AG04449 (cell line): ENCODE measurements at places on chromosomes 12 and 14.

DNA sequence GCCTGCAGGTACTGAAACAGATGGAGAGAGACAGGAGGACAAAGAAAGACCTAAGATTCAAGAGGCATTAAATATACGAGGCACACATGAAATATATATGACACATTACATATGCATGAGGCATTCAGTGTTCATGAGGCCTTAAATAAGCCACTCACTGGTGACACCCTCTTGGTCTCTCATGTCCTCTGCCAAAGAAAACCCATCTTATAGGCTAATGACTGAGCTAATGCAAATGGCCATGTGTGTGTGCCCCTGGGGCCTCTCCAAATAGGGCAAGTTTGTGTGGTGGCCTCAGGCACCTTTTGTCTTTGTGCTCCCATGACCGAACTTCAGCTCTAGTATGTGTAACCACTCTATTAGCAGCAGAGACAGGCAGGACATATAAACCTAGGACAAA, 18.8 kb downstream of the COQ6 start:
- DNase-seq, result no peak

DNA sequence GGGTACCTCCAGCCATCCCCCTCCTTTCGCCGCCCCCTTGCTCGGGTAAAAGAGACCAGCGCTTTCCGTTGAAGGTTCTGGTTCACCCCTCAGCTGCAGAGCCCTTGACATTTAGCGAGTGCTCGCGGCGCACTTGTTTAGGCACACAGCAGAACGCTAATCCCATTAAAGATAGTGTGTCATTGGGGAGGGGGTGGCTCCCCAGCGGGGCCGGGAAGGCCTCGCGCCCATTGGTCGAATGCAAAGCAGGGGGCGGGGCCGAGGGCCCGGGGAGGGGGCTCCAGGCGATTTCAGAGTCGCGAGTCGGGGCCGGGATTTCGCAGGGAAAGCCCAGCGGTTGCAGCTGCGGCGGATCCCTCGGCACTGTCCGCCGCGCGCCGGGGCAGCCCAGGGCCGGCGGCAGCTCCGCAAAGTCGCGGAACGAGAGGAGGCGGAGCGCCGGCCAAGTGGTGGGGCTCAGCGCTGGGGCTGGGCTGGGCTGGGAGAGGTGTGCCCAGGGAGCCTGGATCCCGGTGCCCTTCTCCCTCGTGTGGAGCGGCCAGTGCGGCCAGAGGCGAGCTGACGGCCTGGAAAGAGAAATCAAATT, 122.9 kb downstream of the TSPAN9 start:
- DNase-seq, result no peak

DNA sequence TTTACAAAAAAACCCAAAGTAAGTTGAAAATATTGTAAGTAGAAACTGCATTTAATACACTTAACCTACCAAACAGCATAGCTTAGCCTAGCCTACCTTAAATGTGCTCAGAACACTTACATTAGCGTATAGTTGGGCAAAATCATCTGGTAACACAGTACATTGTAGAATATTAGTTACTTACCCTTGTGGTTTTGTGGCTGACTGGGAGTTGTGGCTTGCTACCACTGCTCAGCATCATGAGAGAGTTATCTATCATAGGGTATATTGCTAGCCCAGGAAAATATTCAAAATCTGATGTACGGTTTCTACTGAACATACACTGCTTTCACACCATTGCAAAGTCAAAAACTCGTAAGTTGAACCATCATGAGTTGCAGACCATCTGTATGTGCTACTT, 141.7 kb upstream of the GARIN6 start:
- no peak for DNase-seq

DNA sequence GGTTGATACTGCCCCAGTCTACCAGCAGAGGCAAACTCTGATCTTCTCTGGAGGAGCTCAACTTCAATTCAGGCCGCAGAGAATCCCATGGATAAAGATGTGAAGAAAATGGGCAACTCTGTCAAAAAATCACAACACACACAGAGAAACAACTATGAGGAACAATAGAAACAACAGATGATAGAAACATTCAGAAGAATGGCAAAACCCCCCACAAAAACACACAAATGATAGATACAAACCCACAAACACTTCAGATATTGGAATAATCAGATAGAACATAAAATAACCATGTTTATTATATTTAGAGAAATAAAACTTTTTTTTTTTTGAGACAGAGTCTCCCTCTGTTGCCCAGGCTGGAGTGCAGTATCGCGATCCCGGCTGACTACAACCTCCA, 20.0 kb upstream of the HVCN1 start:
- DNase-seq, result no peak

DNA sequence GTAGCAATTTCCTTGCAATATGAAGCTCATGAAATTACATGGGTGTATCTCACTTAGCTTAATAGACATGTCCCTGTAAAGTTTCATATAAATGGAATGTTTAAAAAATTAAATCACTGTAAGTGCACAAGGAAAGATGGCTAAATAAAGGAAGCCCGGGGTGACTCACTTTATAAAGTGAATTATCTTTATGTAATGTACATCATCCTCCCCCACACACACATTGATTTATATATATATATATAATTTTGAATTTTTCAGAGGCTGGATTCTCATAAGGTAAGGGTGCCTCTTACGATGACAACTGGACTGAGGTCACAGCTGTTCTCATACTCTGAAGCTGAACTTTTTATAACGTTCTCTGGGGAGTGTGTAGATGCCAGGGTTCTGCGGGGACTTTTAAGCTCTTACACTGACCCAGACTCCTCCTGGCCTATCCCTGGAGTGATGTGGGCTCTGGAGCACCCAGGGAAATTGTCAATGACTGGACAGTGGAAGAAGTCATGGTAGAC, 108.7 kb upstream of the HIF1A start:
- no peak for DNase-seq

DNA sequence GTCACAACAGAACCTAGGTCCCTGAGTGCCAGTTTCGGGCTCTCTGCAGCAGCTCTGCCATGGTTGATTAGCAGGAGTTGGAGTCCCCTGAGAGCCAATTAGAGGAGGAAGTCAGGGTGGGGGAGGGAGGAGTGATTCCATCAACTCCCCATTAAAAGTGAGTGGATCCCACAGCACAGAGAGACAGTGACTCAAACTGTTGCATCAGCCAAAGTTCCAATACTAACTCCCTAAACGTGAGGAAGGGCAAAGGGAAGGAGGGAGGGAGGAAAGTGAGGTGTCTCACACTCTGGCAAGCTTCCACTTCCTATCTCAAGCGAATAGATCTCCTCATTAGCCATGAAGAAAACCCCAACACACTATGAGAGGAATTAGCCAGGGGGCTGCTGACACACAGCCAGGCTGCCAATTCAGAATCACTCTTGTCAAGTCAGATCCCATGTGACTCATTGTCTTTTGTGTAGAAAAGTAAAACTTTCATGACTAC, 23.6 kb downstream of the OR11H4 start:
- no peak for DNase-seq

- no peak for DNase-seq
Measured at GRCh38 chr14:70514168-70515069, 20.4 kb downstream of the ADAM20 start.

DNA sequence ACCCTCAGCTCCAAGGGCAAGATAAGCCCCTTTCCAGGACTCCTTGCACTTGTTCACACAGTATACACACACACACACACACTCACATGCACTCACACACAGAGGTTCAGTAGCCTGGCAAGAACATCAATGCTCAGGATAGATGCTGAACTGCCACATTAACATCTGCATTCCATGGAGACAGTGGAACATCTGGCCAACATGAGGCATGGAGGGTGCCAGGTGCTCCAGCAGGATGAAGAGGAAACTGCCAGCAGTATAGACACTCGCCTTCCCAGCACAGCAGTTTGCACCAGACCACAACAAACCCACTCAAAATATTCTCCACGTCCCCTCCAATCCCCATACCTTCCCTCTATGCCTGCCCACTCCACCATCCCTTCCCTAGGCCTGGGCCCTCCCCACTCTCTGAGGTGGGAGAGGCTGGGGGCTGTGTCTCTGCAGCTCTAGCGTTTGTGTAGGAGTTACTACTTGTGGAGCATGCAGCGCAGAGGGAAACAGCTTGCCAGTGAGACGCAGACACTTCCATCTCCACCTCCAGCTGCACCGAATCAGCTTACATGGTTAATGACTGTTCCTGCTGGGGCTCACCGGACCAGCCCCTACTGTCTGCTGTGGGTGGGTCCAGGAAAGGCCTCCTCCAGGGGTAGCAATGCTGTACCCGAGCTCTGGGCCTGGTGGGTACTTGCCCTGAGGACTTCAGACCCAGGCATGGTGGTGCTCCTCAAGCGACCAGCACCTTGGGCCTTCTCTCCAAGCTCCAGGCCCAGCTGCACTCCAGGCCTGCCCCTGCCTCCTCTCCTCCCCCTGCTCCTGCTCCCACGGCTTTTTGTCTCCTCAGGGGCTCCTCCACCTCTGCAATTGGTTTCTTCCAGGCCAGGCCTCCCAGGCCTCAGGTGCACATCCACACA, 18.6 kb upstream of the PLEKHG3 start:
- no peak for DNase-seq

- DNase-seq, result no peak
Measured at GRCh38 chr12:26798023-26798422, 35.0 kb downstream of the ITPR2 start.

GRCh38 chr12:121580959-121581685, at the start of gene KDM2B:
TSS of gene KDM2B (minus strand) at chr12:121581023. CDS start at chr12:121580911, 112 bp downstream.
- DNase-seq, result no peak

- DNase-seq, result no peak
Measured at GRCh38 chr12:65490250-65490649, 211.8 kb downstream of the MSRB3 start.

DNA sequence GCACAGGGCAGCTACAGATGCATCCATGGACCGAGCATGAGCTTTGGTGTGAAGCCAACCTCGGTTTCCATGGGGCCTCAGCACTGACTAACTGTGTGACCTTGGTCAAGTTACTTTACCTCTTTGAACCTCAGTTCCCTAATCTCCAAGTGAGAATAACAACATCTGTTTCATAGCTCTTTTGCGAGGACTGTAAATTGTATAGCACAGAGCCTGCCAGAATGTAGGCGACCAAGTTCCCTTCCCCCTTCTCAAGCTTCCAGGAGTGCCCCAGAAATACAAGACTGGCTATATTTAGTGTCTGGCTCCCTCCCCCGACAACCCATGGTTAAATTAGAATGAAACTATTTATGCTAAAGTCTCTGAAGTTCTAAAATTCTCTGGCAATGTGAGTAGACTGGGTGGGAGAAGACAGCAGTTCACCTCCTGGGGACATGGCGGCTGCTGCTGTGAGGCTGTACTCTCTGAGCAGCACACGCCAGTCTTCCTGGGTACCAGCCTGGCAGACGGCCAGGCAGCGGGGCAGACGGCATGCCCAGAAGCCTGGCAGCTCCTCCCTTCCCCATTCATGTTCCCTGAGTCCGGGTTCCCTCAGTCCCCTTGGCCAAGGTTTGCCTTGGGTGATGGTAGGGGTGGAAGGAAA, 22.0 kb upstream of the TMED10 start:
- DNase-seq, result no peak

DNA sequence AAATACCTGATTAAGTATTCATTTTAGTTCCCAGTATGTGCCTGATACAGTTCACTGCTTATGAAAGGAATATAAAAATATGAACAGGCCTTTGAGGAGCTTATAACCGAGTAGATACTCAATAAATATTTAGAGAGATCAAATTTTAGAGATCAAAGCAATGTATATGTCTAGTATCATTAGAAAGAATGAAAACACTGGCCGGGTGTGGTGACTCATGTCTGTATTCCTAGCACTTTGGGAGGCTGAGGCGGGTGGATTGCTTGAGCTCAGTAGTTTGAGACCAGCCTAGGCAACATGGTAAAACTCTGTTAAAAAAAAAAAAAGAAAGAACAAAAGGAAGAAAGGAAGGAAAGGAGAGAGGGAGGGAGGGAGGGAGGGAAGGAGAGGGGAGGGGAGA, 113.2 kb upstream of the EEA1 start:
- DNase-seq, result no peak

DNA sequence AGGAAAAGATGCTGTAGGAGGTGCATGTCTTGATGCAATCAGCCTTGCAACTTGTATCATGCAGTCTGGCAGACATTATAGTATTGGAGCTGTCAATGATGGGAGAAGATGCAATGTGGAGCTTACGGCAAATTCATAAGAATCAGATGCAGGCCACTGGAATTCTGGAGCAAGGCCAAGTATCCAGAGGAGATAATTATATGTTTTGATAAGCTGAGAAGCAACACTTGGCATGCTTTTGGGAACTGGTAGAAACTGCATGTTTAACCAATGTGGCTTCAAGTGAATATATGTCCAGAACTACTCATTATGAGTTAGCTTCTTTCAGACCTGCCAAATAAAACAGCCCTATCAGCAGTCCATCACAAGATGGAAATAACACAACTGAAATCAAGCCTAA, 249.1 kb upstream of the PPFIA2 start:
- no peak for DNase-seq

DNA sequence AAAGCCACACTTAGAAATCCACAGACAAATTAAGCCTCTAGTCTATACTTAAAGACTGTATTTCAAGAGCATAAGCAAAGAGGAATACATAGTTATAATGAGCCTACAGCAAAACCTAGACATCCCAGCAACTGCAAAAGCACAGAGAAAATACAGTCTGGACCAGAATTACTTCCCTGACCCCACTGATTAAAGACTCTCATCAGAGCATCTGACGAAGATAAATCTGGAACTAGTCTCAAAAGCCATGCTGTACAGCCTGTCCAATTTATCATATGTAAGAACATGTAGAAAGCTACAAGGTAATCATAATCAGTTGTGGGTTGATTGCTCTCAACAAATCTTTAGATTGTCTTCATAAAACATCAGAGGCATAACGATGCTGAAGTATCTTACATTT, 285.1 kb upstream of the CAND1 start:
- no peak for DNase-seq

GRCh38 chr12:76618031-76618430, 58.5 kb upstream of the OSBPL8 start:
- no peak for DNase-seq

- DNase-seq, result no peak
Measured at GRCh38 chr12:4220536-4221257, 52.9 kb upstream of the CCND2 start.

GRCh38 chr12:58204071-58204470, 262.7 kb downstream of the ATP23 start:
- no peak for DNase-seq

GRCh38 chr12:47828976-47829482, 9.3 kb upstream of the HDAC7 start:
- no peak for DNase-seq

GRCh38 chr12:106980944-106981343, 6.0 kb downstream of the MTERF2 start:
- DNase-seq, result no peak

- DNase-seq, result no peak
Measured at GRCh38 chr14:51811706-51812105, 48.7 kb upstream of the GNG2 start.

DNA sequence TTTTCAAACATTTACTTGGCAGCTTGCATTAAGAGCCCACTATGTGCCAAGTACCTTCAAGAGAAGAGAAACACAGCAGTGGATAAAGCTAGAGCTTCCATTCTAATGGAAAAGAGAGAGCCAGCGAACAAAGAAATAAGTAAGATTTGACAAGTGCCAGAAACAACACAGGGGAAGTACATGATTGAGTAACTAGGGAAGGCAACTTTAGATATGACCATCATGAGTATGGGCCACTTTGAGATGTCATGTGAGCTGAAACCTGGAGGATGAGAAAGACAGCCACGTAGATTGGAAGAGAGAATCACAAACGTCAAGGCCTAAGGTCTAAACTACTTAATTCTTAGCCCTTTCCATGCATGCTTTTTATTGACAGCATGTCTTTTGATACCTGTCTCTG, 121.4 kb downstream of the ITPR2 start:
- DNase-seq, result no peak

GRCh38 chr12:10131111-10131690, 1.2 kb upstream of the CLEC7A start:
- no peak for DNase-seq
